Retina (tissue), 1 donor: ENCODE measurements at places on chromosomes 5 and 9.
A peak's percentile ranks its signal among the peaks of the same experiment; 100 is the strongest.

DNA sequence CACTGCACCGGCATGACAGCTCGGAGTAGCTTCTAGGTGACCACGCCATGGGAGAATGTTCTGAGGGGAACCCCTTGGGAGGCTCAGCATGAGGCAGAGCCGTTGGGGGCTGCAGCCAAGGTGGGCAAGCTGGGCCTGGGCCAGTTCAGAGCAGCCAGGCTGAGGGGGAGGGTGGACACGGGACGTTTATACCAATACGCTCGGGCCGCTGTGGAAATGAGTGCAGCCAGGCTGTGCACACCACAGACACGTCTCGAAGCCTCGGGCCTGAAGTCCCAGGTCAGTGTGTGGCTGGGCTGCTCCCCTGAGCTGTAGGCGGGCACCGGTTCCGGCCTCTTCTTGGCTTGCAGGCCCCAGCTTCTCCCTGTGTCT lies 28.9 kb upstream of the SLC12A7 start:
- no peak for DNase-seq

DNA sequence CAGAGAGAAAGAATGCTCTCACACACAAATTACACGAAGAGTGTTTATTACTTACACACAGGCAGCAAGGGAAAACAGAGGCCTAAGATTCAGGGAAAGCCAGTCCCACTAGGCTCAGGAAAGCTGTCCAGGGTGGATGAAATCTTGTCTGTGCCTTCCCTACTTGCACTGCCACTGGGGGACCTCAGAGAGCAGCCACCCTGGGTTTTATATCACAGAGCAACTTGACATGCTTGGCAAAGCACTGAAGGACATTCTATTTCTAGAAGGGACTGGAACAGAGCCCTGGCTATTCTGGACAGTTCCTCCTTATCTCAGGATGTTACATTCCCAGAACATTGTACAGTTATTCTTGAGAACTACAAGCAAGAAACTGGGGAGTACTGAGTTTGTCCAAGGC lies 7.5 kb upstream of the PRSS3 start:
- DNase-seq: no peak

DNA sequence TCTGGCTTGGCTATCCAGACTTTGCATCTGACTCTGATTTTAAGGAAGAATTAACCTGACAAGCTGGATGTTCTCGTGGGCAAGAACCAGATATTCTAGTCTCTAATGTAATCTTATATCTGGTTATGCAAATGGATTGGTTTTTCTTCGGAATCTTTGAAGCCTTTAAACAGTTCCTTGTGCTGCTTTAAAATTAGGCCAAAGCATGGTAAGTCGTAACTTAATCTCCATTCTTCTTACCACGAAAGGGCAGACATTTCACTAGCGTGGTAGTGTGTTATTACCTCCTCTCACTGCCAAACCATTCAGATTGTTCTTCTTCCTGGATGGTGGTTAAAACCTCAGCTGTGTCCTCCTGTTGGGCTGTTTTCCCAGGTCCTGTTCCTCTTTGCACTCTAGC lies 34.1 kb upstream of the TTC23L start:
- no peak for DNase-seq

GRCh38 chr5:157819502-157820115 lies 39.3 kb downstream of the CLINT1 start:
- DNase-seq: peak; percentile 29

DNA sequence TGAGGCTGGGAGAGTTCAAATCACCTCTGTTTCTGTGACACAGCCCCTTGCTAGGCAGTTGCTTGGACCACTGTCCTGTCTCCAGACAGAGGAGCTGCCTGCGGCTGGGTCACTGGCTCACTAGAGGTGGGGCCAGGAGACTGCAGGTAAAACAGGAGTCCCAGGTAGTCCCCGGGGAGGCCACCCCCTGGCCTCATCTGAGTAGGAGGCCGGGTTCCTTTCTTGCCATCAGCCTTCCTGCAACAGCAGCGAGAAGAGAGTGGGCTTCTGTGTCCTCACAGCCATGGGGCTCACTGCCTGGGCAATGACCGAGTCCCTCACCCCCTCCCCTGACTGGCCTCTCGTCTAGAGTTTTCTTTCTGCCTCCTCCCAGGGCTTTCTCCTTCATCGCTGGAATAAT lies 197.5 kb downstream of the CDK5RAP2 start:
- DNase-seq: no peak

GRCh38 chr9:106953174-106953573 lies 90.2 kb downstream of the ZNF462 start:
- no peak for DNase-seq

DNA sequence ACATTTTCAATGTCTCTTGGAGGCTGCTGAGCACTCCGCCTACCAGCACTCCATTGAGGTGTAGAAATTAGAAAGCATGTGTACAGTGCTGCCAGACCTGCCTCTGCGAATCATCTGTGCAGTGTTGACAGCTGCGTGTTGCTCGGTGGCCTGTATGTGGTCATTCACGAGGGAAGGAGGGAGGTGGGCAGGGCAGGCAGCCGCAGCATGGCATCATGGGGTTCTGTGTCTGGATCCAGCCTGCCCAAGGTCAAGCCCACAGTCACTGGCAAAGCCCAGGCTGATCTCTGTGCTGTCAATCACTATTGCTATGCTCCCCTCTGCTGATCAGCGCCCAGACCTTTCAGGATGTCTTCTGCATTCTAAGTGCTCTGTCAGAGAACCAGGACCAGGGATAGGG lies 8.0 kb upstream of the PDZD2 start:
- peak; percentile 71 for DNase-seq

DNA sequence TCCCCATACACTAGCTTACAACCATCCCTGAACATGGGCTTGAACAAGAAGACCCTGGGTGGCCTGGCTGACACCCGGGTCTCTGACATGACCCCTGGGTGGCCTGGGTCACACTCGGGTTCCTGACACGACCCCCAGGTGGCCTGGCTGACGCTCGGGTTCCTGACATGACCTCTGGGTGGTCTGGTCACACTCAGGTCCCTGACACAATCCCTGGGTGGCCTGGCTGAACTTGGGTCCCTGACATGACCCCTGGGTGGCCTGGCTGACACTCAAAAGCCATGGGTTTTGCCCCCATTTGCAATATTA lies 38.0 kb downstream of the PRRT1B start:
- DNase-seq: no peak

GRCh38 chr5:126464959-126465358 lies 41.8 kb downstream of the GRAMD2B start:
- no peak for DNase-seq

GRCh38 chr5:141952020-141952419 lies 6.0 kb downstream of the PCDH12 start:
- DNase-seq: no peak

DNA sequence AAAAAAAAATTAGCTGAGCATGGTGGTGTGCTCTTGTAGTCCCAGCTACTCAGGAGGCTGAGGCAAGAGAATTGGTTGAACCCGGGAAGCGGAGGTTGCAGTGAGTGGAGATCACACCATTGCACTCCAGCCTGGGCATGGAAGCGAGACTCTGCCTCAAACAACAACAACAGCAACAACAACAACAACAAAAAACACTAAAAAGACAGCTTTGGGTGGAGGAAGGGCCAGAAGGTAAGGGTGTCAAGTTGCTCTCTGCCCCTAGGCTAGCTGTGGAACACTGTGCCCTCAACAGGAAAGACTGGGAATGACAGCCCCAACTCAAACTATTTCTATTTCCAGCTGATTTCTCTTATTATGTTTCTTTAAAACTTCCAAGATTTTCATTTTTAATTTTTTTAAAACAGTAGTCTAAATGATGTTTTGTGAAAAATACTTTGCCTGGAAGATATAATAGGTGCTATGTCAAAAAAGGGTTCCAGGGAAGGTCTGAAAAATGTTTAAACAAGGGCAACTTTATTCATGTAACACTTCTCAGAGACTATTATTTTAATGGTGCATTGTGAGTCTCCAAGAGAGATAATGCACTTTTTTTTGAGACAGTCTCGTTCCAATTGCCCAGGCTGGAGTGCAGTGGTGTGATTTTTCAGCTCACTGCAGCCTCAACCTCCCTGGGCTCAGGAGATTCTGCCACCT lies 29.9 kb downstream of the CLINT1 start:
- no peak for DNase-seq

GRCh38 chr9:5621327-5621726 lies 7.6 kb upstream of the RIC1 start:
- no peak for DNase-seq

GRCh38 chr9:120677965-120678364 lies 36.3 kb downstream of the MEGF9 start:
- no peak for DNase-seq

- no peak for DNase-seq
Measured at GRCh38 chr9:11335011-11335410, 722.2 kb upstream of the PTPRD start.

- peak; percentile 68 for DNase-seq
Measured at GRCh38 chr5:125657936-125658335, 765.3 kb upstream of the GRAMD2B start.

DNA sequence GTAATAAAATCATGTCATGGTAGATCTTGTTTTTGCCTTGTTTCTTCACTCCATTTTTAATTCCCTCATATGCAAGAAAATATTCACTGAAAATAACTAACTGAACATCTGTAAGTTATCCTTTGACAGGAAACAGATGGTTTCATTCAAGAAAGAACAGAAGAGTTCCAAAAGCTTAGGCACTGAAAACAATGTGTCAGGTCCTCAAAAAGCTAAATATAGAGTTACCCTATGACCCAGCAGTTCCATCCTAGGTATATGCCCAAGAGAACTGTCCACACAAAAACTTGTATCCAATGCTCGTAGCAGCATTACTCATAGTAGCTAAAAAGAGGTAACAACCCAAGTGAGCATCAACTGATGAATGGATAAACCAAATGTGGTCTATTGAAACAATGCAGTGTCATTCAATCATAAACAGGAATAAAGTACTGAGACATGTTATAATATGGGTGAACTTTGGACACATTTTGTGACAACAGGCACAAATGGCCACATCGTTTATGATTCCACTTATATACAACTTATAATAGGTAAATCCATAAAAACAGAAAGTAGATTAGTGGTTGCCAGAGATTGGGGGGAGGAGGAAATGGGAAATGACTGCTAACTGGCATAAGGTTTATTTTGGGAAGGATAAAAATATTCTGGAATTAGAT lies 231.0 kb downstream of the FRMD3 start:
- DNase-seq: no peak

- DNase-seq: peak; percentile 36
Measured at GRCh38 chr5:176959051-176959450, 47.5 kb downstream of the UIMC1 start.

GRCh38 chr5:143119291-143119769 lies 284.2 kb downstream of the NR3C1 start:
- no peak for DNase-seq

GRCh38 chr5:56569566-56569965 lies 245.8 kb upstream of the MAP3K1 start:
- DNase-seq: no peak

DNA sequence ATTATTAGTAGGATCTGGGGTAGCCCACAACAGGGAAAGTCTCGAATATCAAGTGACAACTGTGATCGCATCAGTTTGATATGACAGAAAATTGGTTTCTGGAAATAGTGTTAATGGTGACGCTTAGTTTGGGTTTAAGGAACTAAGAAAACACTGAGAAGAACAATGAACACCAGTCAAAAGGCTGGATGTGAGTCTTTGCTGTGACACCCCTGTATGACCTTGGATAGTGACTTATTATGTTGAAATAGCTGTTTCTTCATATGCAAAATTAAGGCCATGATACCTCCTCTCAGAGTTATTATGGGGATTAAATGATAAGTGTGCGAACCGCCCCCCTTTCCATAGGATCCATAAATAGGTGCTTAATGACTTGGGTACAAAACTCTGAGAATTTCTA lies 926 bp downstream of the DNAJC25 start:
- no peak for DNase-seq

GRCh38 chr9:34546834-34547827 lies 24.3 kb upstream of the ENHO start:
- peak; percentile 74 for DNase-seq

DNA sequence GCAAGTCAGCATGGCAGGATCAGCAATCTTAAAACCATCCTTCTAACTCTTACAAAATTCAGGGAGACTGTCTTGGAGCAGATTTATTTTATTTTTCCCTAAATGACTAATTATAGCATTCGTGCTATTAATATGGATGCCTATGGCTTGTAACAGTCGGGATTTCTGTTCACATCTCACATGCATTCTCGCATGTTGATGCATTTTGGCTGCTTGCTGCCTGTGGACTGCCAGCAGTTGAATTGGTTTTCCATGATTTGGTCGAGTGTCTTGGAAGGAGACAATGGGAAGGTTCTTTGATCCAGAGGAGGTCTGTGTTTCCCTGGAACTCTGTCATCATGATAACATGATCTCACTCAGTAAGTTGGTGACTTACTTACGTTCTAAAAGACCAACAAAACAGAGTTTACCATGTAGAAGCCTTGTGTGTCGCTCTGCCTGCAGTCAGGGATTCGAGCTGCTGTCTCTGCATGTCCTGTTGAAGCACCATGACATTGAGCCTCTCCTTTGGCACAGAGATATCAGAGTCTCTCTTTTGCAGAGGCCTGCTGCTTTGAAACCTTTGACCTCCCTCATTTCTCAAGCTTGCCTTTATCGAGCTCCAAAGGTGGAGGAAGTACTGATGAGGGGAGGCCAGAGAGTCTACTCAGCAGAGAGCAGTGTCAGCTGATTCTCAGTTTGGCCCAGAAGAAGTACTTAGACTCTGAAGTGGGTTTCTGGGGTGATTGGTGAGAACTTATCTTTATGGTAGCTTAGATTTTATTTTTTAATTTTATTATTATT lies 82.4 kb downstream of the ARHGAP26 start:
- no peak for DNase-seq

DNA sequence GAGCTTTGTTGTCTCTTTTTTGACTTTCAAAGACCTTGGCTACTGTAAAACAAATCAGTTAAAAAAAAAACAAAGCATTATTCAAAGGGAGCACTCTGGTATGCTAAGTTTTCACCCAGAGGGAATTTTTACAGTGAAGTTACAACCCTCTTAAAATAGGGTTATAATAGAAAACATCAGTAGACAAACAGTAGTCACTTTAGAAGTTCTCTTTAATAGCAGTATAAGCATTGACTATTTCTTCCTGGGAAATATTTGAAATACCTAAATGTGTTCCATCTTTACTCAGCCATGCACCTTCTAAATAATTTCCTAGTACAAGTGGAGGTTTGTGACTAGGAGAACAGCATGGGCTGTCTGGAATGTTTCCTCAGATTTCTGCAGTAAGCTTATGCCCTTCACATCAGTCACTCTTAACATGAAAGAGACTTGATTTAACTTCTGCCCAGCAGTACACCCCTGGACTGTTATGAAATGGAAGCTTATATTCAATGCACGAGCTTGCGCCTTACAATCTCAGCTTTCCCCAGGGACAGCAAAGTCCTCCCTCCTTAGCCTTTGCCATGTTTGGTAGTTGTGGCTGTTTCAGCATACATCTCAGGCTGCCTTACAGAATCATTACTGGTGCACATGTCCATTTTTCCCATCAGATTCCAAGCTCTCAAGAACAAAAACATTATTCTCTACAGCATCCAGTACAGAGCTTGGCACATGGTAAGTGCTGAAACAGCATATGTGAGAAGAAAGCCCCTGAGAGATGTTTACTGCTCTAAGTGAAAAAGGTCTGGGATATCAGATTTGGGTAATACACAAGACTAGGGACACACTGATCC lies 191.5 kb downstream of the ZNF608 start:
- DNase-seq: no peak

GRCh38 chr9:114318416-114318815 lies 4.5 kb upstream of the ORM1 start:
- no peak for DNase-seq

GRCh38 chr5:111016801-111017200 lies 54.7 kb upstream of the TSLP start:
- no peak for DNase-seq
